ENCODE measurements at places on chromosomes 12 and 14. TPM values are rescaled to one million over a fixed set of nuclear protein-coding genes. Genes with fewer than 3 reads are reported as not detected.

TAS2R50 gene
- 0.36 TPM for total RNA-seq

KRT73 gene
- total RNA-seq = 2.1 TPM

OVCH1 gene
- total RNA-seq = not detected

OR4E2 gene
- total RNA-seq = not detected

CCDC59 gene
- total RNA-seq = 93.3 TPM

Data from activated naive CD4-positive, alpha-beta T cell treated with anti-CD3 and anti-CD28 coated beads for 36 hours (primary cell).